ENCODE measurements at places on chromosomes 12 and 14.

DNA sequence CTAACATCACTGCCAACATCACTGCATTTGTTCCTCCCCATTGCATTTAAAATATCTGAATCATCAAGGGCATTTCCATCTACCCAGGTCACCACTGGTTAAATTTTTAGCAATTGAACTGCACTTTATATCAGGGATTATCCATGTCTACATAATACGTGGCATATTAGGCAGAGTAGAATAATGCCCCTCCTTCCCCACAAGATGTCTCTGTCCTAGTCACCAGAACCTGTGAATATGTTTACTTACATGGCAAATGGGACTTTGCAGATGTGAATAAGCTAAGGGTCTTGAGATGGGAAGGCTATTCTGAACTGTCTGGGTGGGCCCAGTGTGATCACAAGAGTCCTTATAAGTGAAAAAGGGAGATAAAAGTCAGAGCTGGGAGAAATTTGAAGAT lies 181.7 kb upstream of the ARID2 start:
- no peak for DNase-seq

GRCh38 chr12:91140026-91140931 lies 29.0 kb upstream of the LUM start:
- DNase-seq = no peak

GRCh38 chr12:59314209-59314608 lies 281.6 kb upstream of the SLC16A7 start:
- DNase-seq = no peak

GRCh38 chr14:75854111-75854799 lies 127.5 kb downstream of the TGFB3 start:
- DNase-seq = no peak

DNA sequence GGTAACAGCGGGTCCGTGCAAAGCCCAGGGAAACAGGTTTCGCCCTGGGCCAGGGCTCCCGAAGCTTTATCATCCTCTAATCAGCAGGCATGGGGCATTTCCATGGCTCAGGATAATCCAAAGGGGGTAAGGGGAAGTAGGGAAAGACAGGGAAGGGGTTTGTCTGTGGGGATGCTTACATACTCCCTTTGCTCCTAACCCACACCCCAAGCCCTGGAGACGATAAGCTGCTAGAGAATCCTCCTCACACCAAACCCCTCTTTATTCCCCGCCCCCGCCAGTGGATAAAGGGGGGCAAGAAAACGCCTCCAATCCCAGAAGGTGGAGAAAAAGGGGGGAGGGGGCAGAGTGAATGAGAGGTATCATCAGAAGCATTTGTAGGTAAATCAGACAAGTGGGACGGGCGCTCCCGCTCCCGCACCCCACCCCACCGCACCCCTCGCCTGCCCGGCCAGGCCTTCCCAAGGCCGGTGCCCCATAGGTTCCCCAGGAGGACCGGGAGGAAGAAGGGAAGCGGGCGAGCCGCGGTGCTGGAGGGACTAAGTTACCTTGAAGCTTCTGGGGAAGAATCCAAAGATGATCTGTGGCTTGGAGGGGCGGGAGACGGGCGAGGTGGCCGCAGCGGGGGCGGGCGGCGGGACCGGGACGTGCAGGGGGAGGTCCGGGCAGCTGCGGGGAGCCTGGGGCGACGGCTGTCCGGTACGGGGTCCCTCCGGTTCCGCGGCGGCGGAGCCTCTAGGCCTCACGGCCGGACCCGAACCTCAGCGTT lies 762 bp downstream of the PPP2R5E start:
- DNase-seq = peak; percentile 10

GRCh38 chr12:3745152-3745551 lies 7.8 kb downstream of the CRACR2A start:
- DNase-seq = no peak

- DNase-seq = no peak
Observed at GRCh38 chr12:70383886-70384285, 17.8 kb downstream of the KCNMB4 start.

DNA sequence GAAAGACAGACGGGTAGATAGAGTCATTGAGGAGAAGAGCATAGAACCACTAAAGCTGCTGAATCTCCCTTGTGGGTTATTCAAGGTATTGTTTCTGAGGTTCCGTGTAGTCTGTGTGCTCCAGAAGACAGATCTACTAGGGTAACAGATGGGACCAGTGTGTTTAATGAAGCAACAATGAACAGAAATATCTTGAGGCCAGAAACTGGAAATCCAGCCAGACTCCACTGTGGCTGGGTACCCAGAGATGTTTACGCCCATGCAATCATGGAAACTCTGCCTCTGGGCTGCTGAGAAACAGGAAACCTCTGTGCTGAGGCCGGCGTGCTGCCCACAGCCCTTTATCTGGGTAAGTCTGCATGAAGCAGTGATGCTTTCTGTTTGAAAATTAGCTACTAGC lies 8.3 kb downstream of the PROX2 start:
- peak; percentile 48 for DNase-seq

DNA sequence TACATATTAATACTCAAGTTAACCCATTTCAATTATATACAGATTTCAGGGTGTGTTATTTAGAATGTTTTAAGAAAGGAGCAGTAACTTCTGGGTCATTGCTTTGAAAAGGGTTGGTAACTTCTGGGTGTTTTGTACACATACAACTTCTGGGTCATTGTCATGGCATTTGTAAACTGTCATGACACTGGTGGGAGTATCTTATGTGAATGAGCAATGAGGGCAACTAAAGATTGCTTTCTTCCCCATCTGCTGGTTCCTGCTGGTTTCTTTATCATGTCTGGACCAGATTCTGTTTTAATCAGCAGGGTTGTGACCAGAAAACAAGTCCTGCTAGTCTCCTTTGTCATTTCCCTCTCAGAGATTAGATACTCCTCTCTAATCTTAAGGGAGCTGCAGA lies 713.3 kb downstream of the LRFN5 start:
- no peak for DNase-seq

GRCh38 chr12:123905319-123905925 lies 67.2 kb downstream of the CCDC92 start:
- DNase-seq = peak; percentile 78

DNA sequence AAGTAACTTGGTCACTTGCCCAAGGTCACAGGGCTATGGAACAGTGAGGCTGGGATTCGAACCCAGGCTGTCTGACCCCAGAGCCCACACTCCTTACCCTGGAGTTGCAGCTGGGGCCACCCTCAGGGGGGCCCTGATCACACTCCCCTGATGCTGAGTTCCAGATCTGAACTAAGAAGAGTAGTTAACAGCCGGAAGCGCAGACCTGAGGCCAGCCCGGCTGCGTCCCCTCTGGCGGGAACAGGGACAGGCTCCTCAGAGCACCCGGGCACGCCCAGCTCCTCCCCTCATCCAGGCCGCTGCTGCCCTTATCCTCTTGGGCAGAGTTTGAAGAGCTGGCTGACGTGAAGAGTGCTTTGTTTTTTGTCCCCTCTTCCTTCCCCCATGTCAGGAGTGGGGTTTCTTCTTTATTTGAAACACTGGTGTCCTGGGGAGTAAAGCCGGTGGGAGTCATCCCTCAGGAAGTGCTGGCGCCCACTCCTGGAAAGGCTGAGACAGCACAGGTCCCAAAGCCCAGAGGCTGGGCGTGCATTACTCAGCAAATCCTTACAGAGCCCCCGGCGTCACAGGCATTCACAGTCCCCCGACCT lies 8.7 kb downstream of the PHB2 start:
- no peak for DNase-seq

- DNase-seq = no peak
Observed at GRCh38 chr14:76385435-76385834, 9.5 kb downstream of the ESRRB start.

DNA sequence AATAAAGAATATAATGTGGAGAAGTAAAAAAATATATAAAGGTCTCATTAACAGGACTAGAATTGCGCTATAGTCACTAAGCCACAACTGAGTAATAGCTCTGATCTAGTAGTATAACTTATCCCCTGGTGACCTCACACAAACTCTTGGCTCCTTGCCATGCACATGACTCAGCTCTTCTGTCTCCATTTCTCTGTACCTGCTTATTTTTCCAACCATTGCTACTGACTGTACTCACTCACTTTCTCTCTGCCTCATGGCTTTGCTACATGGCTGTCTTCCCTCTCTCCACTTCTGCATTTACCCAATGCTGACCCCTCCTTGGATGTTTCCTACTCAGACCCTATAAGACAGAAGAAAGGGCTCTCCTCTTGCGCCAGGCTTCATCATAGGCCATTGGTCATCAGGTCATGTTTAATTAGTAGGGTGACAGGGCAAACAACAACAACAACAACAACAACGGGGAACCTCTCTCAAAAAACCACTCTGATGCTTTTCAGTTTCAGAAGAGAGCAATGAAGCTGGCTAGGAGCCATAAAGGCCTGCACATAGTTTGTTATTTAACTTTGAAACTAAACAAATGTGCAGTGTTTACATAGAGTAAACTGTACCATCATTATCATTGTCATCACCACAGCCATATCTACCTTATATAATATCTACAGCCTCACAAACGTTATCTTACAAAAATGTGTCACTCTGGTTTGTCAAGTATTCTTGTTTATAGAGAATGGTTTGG lies 25.6 kb upstream of the KRAS start:
- no peak for DNase-seq

DNA sequence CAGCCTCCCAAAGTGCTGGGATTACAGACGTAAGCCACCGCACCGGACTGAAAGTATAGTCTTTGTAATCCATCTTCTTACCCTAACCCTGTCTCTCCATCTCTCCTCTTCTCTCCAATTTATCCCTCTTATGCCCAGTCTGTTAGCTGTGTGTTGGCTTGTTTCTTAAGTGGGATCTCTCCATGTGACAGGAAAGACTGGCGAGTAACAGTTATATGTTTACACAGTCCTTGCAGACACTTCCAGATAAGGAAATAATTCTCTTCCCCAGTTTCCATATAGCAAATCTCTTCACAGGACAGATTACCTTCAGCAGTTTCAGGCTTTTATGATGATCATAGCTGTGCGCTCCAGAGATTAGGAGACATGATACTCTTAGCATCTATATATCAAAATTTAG lies 16.0 kb upstream of the DIP2B start:
- no peak for DNase-seq

- no peak for DNase-seq
Observed at GRCh38 chr14:81256289-81256960, 35.7 kb upstream of the GTF2A1 start.

- DNase-seq = no peak
Observed at GRCh38 chr14:88208858-88209257, 114.2 kb downstream of the KCNK10 start.

DNA sequence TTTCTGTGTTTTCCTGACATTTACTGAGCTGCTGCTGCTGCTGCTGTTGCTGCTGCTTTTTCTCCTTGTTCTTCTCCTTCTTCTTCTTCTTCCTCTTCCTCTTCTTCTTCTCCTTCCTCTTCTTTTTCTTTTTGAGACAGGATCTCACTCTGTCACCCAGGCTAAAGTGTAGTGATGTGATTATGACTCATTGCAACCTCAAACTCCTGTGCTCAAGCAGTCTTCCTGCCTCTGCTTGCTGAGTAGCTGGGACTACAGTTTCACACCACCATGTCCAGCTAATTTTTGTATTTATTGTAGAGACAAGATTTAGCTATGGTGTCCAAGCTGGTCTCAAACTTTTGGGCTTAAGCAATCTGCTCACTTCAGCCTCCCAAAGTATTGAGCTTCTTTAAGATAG lies 95.8 kb downstream of the TMTC3 start:
- no peak for DNase-seq

DNA sequence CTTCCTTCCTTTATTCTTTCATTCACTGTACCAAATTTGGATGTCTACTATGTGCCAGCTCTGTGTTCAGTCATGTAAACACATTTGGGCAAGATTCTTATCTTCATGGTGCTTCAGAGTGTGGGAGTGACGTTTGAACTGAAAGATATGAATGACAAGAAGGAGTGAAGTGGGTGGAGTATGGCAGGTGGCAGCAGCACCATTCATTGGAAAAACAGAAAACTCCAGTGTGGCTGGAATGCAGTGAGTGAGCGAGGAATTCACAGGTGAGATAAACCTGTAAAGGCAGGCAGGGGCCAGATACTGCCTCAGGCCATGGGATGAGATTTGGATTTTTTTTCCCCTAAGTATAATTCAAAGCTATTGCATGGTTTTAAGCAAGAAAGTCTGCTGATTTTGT lies 140.7 kb upstream of the CCDC198 start:
- peak; percentile 15 for DNase-seq

DNA sequence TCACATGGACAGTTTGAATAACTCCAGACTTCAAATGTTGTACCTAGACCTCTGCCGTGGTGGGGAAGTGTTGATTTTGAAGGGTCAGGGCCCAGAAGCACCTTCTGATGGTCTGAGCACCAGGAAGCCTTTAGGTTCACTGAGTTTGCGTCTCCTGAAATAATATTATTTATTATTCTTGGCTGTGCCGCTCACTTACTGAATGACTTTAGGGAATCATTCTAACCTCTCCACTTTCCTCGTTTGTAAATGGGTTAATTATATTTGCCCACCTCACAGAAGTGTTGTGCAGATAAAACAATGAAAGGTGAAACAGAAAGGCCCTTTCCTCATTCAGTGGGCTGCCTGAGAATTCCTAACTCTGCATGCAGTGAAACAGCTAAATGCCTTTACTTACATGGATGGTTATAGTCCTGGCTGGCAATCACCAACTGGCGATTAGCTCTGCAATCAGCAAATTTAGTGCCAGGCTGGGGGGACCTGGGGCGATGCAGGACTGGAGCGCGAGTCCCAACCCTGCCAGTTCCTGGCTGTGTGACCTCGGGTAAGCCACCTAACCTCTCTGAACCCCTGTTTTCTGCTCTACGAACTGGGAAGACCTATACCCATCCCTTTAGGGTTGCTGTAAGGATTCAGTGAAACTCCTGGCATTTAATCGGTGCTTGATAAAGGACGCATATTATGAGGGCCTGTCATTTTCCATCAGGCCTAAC lies 57.5 kb downstream of the MAP1LC3B2 start:
- no peak for DNase-seq

DNA sequence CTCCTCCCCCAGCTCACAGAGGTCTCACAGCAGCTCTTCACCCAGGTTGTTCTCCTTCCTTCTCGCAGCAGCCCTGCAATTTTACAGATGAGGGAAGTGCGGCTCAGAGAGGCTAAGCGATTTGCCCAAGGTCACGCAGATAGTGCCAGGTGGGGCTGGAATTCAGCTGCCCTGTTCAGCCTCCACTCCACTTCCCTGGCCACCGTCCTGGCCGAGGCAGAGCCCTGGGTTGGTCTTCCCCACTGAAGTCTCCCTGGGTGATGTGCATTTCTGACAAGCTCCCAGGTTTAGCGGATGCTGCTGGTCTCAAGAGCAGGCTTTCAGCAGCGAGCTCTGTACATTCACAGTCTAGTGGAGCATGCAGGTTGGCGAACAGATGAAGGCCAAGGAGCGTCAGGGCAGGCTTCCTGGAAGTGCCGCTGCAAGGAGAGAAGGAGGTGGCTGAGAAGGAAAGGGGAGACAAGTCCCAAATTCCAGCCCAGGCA lies 28.9 kb upstream of the EML1 start:
- DNase-seq = no peak

DNA sequence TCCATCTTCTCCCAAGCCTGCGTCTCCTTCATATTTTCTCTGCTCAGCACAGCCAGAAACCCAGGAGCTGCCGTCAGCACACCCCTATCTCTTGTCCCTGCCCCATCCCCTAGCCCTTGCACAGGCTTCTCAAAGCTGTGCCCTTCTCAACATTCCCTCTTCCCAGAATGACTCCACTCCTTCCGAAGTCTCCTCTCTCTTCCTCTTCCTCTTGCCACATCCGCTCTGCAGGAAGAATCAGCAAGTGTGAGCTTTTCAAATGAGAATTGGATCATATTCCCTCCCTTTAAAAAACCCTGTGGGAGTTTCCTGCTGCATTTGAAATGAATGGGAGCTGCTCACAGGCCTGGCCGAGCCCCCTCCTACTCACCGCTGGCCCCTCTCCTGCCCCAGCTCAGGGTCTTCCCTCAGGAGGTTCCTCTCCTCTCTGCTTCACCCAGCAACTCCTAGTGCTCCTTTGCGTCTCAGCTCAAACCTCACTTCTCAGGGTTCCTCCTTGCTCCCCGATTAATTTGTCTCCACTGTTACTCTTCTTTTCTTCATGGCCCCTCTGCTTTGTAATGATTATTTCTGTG lies 528.5 kb upstream of the CCDC196 start:
- no peak for DNase-seq
